ENCODE measurements at places on chromosomes 6 and 20.

- no peak for DNase-seq
Observed at GRCh38 chr6:47603995-47604394, 94.4 kb upstream of the ADGRF4 start.

DNA sequence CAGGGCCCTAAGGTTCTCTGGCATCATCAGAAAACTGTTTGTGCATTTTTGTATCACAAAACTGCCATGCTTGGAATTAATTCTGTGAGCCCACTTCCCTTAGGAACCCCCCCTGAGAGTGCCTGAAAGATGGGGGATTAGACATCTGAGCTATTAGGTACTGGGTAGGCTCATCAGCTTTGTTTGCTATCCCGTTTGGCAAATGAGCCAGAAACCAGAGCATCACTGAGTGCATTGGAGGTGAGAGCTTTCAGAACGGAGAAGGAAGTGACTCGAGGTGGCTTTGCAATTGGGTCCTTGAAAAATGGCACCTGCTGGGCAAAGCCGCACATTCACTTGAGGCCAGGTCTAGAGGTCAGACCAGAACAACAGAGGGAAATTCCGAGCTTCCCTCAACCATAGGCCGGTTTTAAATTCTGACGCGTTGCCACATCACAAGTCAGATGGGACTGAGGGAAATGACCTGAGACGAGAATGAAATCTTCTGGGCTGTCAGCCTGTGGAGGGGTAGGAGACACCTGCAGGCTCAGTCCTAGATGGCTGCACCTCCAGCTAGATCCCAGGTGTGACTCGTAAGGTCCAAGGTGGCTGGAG is 8.4 kb upstream of the GLP1R start:
- no peak for DNase-seq

- no peak for DNase-seq
Observed at GRCh38 chr6:4665489-4666417, 110.5 kb upstream of the CDYL start.

DNA sequence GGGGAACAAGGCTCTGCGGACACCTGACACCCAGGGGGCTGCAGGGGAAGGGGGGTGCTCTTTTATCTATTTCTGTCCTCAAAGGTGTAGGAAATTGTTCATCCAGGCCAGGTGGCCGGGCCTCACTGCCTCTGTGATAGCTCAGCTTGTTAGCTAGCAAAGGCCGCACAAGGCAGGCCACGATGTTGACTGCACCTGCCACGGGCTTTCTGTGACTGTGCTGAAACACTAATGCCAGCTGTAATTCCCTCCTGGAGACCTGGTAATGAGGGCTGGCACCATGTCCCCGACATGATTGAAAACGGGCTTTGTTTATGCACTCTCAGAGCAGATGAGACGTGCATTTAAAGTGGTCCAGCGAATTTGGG is 61.4 kb upstream of the APCDD1L start:
- DNase-seq: no peak

- no peak for DNase-seq
Observed at GRCh38 chr6:120584111-120584760, 750.0 kb downstream of the TBC1D32 start.

DNA sequence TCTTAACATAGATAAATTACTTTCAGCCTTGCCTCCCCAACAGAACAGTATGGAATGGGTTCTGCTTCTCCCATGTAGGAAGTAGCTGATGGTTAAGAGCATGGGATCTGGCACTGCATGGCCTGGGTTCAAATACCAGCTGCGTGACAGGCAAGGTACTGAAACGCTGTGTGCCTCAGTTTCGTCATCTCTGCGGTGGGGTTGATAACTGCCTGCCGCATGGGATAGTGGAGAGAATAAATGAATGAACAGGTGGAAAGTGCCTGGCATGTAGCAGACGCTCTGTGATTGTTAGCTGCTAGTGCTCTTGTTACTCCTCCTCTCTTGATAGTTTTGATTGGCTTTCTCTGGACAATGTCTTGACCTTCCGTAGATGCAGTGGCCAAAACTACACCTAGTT is 213.3 kb downstream of the ZDHHC14 start:
- no peak for DNase-seq

- no peak for DNase-seq
Observed at GRCh38 chr20:19993958-19994669, 23.0 kb upstream of the NAA20 start.

DNA sequence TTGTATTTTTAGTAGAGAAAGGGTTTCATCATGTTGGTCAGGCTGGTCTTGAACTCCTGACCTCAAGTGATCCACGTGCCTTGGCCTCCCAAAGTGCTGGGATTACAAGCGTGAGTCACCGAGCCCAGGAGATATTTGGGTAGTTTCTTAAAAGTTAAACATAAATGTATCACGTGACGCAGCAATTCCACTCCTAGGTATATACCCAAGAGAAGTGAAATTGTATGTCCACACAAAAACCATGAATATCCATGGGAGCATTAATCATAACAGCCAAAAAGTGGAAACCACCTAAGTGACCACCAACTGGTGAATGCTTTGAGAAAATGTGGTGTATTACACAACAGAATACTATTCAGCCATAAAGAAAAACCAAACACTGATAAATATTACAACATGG is 164.8 kb downstream of the MRPL14 start:
- DNase-seq: no peak

DNA sequence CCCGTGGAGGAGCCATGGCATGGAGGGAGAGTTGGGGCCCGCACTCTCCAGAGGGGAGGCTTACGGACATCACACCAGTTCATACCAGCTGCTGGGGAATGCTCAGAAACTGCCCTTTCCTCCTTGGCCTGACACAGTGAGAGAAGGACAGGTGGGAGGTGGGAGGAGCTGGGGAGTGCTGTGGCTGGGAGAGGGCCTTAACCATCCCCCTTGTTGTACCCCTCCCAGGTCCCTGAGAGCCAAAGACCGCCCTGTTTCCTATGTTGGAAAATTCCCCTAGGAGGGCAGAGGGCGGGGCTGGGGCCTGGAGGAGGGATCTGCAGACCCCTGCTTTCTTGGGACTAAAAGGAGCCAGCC is 24.1 kb downstream of the FOXP4 start:
- no peak for DNase-seq

DNA sequence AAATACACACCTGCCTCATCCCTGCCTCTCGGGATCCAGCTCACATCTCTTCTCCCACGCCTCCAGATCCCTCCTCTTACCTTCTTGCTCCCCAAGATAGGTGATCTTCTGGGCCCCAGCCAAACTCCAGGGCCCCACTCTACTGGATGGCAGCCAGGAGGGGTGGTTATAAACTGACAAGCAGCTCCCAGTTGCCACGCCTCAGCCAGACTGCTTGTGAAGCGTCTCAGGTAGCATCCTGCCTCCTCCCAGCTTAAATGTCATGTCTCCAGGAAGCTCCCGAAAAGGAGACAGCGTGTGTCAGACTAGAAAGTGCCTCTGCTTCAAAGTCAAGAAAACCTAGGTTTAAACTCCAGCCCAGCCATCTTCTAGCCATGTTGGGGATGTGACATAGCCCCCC is 114.1 kb downstream of the LRFN2 start:
- DNase-seq: no peak

DNA sequence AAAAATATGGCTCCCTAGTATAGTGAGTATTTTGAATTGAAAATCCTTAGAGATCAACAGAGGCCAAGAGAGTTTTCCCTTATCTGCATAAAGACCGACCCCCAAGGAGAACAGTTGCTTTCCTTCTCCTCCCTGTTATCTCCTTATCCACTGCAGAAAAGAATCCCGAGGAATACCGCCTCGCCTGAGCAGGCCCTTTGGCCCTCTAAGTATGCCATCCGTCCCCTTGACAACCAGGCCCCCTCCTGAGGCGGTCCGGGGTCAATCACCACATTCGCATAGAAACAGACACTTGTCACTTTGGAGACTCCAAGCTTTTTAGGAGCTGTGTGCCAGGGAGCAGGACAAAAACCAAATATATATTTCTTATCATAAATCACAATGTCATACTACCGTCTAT is 15.9 kb upstream of the GGTLC1 start:
- DNase-seq: no peak

DNA sequence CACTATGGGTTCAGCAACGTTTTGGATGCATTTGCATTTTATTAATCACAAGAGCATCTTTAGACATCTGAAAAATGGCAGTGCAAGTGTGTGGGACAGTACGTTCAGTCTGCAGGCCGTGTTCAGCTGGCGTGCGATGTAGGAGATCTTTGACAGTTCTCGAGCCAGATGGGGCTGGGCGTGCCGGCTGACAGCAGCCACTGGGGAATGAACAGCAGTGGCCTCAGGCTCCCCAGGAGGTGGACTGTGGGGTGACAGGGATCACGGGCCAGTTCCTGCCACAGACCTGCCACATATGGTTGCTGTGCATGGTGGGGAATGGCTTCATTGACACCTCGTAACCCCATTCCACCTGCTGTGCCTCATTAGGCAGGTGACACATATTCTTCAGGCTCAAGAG is 16.4 kb upstream of the MLN start:
- no peak for DNase-seq

- no peak for DNase-seq
Observed at GRCh38 chr20:45950330-45950646, 15.8 kb downstream of the PCIF1 start.

- no peak for DNase-seq
Observed at GRCh38 chr6:42185597-42185996, 9.2 kb downstream of the GUCA1B start.

- DNase-seq: no peak
Observed at GRCh38 chr6:142387997-142388815, 86.4 kb downstream of the ADGRG6 start.

- no peak for DNase-seq
Observed at GRCh38 chr6:16511040-16511660, 250.1 kb downstream of the ATXN1 start.

- no peak for DNase-seq
Observed at GRCh38 chr20:23142162-23143050, 56.3 kb upstream of the CD93 start.

- DNase-seq: no peak
Observed at GRCh38 chr6:137931849-137932465, 64.9 kb downstream of the TNFAIP3 start.

- peak; percentile 9 for DNase-seq
Observed at GRCh38 chr6:26501482-26501986, 1.4 kb downstream of the BTN1A1 start.

- no peak for DNase-seq
Observed at GRCh38 chr6:1855890-1856289, 246.2 kb downstream of the FOXC1 start.

GRCh38 chr6:111939902-111940301 is 66.7 kb upstream of the FYN start:
- no peak for DNase-seq

GRCh38 chr6:146896062-146896813 is 297.5 kb downstream of the ADGB start:
- no peak for DNase-seq

DNA sequence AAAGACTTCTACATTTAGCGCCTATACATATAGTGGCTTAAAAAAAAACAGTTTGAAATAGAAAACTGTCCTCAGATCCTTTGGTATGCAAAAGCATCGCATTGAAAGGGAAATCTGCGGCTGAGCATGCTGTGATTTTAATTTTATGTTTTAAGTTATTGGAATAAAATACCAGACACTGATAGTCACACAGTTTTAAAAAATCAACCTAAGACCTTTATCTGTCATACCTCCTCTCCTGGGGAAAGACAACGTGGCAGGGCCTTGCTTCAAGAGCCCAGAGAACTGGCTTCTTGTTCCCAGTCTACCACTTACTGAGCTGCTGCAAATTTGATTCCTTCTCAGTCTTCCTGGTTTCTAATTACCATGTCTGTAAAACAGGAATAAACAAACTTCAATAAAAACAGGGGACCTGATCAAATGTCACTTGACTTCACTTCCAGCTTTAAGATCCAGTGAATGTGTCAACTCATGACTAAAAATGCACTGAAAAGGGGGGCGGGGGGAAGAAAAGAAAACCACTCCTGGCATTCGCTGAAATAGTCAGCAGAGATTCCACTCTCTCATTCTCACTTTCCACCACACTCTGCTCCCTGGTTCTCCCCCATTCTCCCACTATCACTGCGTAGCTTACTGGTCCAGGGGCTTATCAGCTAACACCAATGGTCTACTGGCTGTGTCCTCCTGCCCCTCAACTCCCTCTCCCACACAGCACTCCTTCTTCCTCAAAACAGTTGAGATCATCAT is 494.7 kb upstream of the MARCKS start:
- no peak for DNase-seq

DNA sequence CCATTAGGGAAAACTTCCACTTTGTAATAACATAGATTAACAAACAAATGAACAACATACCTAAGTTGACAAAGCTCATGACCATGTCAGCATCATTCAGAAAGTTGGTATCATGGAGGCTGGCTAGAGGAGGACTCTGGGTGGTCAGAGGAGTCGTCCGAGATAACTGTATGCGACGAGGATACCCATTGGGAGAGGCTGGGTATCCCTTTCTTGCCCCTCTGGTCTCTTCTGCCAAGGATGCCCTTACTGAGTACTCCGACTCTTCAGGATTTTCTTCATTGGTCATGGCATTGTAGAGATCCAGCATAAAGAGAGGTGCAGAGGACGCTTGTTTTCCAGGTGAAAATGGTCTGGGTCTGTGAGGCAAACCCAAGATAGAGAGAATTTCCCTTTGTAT is 1.1 kb downstream of the BMP5 start:
- DNase-seq: no peak

GRCh38 chr20:6665621-6666355 is 101.7 kb upstream of the BMP2 start:
- no peak for DNase-seq

DNA sequence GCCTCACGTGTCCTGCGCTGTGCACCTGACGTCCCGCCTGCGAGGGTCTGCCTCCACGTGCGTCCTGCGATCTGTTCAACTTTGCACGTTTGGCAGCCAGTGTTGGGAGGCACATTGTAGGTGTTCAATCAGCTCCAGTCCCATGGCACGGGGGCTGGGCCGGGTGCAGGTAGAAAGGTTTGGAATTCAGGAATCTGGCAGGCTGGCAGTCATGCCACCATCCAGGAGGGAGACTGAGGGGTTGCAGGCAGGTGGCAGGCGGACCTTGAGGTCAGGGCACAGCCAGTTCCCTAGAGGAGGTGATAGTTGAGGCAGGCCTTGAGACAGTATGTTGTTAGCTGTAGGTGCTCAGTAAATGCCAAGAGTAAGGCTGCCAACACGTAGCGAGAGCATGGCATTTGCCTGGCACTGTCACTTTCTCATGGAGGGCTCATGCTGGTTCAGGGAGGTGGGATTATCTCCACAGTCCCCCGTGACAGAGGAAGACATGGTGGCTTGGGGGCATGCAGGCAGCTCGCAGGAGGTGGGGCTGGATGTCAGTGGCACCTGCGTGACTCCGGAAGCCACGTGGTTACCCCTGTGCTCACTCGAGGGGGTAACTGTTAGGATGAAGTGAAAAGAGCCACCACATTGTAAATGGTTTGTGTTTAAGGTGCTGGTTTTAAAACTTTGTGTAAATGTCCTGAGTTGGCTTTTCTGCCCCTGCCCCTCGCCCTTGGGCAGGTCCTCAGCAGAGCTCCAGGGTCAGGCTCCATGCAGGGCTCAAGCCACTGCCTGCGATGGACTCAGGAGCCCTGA is 111.8 kb upstream of the FRMD1 start:
- no peak for DNase-seq

GRCh38 chr6:36142971-36143838 is 12.9 kb downstream of the MAPK13 start:
- no peak for DNase-seq

DNA sequence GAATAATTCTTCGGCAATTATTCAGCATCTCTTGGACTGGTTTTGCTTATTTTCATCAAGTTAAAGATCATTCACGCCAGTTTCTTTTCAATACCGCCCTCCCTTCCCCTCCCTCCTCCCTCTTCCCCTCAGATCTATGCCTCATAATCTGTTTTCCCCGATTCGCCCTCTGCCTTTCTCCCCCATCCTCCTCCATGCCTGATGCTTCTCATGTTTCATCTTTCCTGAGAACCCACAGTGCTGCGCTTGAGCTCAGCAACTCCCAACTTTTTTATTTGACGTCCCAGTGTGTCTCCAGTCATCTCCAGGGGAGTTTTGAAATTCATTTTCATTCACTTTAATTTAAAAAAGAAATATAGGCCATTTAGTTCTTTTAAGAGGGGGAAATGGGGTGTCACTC is 142.7 kb downstream of the PTPRT start:
- DNase-seq: no peak

All from activated T-cell treated with anti-CD3 and anti-CD28 coated beads for 24 hours (primary cell).